ENCODE measurements at places on chromosomes 6 and 20.

- DNase-seq, result no peak
Measured at GRCh38 chr6:130113201-130113710, 94.9 kb downstream of the L3MBTL3 start.

DNA sequence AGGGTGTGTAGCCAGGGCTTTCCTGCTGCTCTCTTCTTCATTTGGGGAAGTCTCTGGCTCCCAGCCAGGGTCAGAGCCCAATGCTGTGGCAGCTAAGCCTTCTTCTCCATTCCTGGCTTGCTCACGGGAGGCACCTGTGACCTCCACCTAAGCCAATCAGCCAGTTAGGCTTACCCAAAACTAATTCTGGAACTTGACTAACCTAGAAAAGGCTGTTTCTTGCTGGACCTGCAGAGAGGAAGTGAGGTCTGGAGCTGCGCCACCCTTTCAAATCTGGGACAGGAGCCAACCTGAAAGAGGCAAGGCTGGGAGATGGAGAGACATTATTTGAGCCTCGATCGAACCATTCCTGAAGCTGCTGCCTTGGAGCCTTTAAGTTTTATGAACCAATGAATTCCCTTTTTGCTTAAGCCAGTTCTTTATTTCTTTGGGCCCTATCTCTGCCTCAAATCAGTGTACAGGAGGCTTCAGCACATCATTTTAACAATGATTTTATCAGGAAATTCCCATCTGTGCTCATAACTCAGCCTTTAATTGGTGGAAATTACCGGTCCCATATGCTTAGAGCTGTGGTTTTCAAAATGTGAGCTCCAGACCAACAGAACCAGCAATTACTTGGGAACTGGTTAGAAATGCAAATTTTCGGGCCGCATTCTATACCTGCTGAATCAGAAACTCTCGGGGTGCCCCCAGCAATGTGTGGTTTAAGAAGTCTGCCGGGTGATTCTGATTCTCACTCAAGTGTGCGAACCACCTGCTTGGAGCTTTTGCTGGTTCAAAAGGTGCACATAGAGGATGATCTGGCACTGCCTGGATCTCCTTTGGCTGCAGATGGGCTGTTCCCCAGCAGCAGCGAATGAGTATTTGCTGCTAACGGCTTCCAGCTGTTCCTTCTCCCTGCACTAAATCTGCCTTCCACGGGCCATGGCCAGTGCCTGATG lies 97.4 kb upstream of the RNF24 start:
- no peak for DNase-seq

- no peak for DNase-seq
Measured at GRCh38 chr20:20480689-20481088, 112.8 kb downstream of the INSM1 start.

- DNase-seq, result no peak
Measured at GRCh38 chr6:14273191-14273590, 155.6 kb downstream of the CD83 start.

GRCh38 chr6:159931846-159932245 lies 37.0 kb upstream of the IGF2R start:
- no peak for DNase-seq

DNA sequence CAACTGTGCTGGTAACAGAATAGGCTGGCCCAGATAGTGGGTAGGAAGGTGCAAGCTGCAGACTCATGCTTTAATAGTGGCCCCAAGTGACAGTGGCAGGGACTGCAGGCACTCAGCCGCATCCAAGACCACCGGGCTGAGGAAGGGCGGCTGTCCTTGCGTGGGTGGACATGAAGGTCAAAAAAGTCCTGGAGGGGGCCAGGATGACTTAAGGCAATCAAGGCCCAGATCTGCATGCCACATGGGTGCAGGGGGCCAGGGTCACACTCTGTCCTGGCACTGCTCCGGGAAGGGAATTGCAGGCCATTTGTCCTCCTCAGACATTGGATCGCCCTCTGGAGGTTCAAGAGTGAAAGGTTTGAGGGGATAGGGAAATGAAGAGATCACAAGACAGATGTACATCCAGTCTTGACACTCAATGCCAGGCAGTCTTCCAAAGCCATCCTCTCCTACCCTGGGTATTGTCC lies 10.4 kb upstream of the VNN2 start:
- DNase-seq, result no peak

DNA sequence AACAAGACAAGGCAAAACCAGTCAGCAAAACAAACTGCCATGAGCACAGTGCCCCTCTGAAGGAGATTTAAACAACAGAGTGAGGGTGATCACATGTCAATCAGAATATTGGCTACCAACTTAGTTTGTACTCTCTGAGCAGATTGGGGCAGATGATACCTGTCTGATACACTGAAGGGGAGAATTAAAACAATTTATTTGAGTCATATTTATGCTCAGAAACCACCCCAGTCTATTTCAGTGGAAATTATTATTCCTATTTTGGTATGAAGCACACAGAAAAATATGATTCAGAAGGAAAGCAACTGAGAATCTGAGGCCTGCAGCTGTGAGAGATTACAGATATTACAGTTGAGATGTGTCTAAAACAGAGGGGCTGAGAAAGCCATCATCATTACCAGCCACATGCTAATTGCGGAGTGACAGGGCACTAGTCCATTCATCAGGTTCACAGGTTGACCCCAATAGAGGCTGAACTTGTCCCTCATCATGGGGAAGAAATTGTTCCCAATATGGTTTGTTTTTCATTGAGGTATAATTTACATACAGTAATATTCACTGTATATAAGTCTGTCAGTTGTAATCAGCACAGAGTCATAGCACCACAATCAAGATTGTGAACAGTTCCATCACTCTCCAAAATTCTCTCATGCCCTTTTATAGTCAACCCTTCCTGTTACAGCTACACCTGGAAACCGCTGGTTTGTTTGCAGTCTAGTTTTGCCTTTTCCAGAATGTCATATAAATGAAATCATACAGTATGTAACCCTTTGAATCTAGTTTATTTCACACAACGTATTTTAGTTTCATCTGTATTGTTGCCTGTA lies 134.5 kb downstream of the AKAP7 start:
- no peak for DNase-seq

- DNase-seq, result no peak
Measured at GRCh38 chr6:30750379-30750668, 6.0 kb upstream of the IER3 start.

GRCh38 chr20:53865901-53866793 lies 204.2 kb downstream of the BCAS1 start:
- no peak for DNase-seq

DNA sequence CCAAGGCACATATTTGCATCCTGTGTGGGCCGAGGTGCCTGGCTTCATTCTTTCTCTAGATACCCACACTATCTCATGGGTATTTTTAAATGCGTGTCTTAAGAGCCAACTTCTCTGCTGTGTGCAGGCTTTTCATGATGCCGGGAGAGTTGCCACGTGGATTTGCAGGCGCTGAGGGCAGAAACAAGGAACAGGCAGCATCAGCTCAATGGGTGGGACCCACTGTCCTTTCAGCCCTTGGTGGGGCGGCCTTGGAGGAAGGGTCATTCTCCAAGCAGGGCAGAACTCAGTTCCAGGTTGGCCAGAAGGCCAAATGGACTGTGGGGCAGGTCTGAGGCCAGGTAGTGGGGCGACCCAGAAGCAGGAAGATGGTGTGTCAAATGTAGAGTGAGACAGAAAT lies 84.7 kb downstream of the PHACTR3 start:
- DNase-seq, result no peak

DNA sequence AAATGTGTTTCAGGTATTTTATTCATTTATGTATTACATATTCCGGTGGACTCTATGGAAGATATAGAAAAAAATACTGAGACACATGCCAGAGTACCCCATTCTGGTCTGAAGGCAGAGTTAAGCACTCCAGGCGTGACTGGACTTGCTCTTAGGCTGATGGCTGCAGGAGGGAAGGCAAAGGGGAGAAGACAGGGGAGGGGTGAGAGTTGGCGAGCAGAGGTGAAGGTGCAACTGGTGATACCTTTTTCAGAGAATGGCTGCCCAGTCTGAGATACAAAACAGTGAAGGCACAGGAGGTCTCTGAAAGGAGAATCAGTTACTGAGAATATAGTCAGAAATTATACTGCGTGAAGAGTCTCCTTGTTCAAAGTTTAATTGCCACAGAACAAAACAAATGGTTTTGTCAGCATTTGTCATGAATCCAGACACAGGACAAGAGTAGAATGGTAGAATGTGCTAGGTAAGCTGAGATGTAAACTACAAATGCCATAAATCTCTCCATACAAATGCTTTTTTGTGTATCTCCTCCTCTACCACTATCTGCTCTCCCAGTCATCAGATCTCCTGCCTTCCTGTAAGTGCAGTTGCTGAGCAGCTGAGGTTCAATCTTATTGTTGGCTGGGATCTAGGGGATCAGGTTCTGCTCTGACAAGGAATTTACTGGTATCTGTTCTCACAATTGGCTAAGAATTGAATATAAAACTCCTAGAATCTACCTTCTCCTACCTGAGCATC lies 104.2 kb upstream of the DST start:
- no peak for DNase-seq

DNA sequence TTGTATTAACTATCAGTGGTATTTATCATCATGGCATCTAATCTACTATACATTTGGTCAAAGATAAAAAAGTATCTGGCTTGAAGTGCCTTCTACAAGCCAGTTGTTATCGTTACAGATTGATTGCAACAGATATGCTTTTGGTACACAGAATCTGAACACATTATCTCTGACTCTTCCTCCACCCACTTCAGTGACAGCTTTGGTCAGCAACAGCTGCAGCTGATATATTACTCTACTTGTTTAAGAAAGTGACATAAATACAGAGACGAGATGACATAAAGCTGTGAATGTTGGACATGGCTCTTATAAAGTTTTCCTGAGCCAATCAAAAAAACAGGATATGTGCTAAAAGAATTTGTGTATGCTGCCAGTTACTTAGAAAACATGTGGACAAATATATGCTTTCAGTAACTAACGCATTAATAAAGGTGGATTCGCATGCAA lies 77.6 kb downstream of the HIVEP2 start:
- DNase-seq, result no peak

GRCh38 chr6:157221817-157222175 lies 101.5 kb downstream of the TMEM242 start:
- no peak for DNase-seq

DNA sequence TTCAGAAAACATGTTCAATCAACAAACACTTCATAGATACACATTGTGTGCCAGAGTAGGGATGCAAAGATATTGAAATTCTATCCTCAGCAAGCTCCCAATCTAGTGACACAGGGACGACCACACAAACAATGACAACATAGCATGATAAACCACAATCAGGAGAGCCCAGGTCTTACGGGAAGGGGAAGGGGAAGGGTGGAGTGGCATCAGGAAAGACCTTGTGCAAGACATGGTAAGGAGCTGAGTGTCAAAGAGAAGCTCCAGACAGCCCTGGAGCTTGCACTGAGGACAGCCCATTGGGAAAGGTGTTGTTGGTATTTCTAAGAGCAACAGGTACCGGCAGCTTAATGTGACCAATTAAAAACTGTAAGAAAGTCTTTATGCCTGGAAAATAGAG lies 103.6 kb downstream of the PDE7B start:
- no peak for DNase-seq

GRCh38 chr20:16459019-16459700 lies 114.1 kb downstream of the KIF16B start:
- no peak for DNase-seq

- DNase-seq, result no peak
Measured at GRCh38 chr6:41644297-41644879, 6.1 kb downstream of the MDFI start.
